Stimulated activated CD8-positive, alpha-beta memory T cell treated with anti-CD3 and anti-CD28 coated beads, Interleukin-2, amount 100 ng/mL, for 48 hours (primary cell): ENCODE measurements at places on chromosomes 1 and 21.

GRCh38 chr1:55118651-55119329, 79.4 kb downstream of the PCSK9 start:
- DNase-seq: no peak

- no peak for DNase-seq
Observed at GRCh38 chr1:160171354-160171753, 19.0 kb upstream of the CASQ1 start.

GRCh38 chr1:173122958-173123852, 72.5 kb upstream of the TNFSF18 start:
- DNase-seq: no peak

- DNase-seq: no peak
Observed at GRCh38 chr1:163650624-163651023, 328.9 kb downstream of the NUF2 start.

DNA sequence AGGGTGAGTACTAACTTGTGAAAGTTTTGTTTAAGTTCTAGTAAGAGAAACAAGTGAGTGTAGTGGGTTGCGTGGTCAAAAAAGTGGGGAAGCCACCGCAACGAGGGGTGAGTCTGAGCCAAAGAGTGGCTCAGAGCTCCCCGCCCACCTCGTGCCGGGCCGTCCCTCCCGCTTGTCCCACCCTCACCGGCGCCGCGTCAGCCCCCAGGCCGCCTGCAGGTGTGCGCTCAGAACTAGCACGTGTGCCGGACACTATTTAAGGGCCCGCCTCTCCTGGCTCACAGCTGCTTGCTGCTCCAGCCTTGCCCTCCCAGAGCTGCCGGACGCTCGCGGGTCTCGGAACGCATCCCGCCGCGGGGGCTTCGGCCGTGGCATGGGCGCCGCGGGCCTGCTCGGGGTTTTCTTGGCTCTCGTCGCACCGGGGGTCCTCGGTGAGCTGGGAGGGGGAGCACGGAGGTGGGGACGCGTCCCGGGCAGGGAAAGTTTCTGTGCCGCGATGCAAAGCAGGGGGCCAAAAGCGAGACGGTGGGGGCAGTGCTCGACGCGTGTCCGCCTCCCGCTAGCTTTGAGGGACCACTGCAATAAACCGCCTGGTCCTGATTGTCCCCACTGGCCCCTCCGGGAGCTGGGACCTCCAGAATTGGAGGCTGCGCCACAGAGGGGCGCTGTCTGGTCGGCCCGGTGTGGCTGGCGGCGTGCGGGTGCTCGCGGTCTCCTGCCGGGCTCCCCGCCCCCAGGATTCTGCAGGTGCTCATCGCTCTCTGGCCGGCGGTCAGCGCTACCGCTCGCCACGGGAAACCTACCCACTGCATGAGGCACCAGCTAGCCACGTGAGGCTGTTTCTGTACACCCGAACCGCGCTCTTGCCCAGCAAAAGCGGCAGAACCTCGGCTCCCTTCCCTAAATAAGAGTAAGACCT, at the start of gene CR2:
Gene CR2, plus strand, starts transcription at position 283 of the 919 bp plus-strand sequence. Its CDS starts 91 bp downstream, at position 374.
- DNase-seq: peak; percentile 58

- DNase-seq: no peak
Observed at GRCh38 chr1:110057963-110058518, 12.4 kb downstream of the ALX3 start.

- DNase-seq: no peak
Observed at GRCh38 chr1:192518700-192519099, 56.9 kb upstream of the RGS1 start.

DNA sequence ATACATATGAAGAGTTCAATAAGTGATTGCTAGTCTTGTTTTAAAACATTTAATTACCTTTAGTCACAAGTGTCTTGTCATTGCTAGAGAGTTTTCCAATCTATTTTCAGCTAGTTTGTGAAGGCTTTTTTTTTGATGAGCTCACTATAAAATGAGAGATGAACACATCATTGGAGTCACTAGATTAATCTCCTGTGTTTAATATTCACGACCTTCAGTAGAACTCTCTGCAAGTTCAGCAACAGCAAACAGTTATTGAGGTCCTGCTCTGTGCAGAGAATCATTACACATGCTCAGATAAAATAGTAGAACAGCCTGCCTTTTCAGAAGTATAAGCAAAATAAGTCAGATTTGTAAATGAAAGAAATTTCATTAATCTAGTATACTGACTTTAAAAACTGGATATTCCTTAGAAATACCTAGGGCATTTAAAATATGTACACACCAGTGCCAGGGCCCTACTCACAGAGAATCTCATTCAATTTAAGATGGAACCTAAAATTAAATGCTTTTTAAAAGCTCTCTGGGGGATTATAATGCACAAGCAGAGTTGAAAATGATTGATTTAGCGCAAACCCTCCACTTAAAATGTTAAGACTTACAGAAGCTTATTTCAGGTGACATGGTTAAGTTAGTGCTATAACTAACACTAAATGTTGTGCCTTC, 30.5 kb downstream of the KRTAP20-3 start:
- DNase-seq: no peak

- DNase-seq: peak; percentile 89
Observed at GRCh38 chr1:206579747-206580437, 32.4 kb downstream of the EIF2D start.

- no peak for DNase-seq
Observed at GRCh38 chr1:43764581-43764980, 57.2 kb downstream of the ST3GAL3 start.

DNA sequence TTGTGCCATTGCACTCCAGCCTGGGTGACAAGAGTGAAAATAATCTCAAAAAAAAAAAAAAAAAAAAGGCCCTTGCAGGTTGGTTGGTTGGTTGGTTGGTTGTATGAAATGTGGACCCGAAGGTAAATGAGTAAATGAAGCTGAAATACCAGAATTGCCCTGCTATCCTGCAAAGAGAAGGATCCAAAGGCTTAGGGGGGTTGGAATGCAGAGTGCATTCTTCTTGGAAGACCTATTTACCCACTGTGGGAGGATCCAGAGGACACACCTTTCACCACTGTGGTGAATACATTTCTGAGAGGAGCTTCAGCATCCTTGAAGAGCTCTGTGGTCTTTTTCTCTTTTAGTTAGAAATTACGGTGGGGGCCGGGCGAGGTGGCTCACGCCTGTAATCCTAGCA, 28.7 kb upstream of the EIF4G3 start:
- DNase-seq: no peak

- DNase-seq: no peak
Observed at GRCh38 chr1:218383051-218383450, 37.9 kb downstream of the TGFB2 start.

- no peak for DNase-seq
Observed at GRCh38 chr1:17113963-17114362, 5.3 kb downstream of the PADI2 start.

DNA sequence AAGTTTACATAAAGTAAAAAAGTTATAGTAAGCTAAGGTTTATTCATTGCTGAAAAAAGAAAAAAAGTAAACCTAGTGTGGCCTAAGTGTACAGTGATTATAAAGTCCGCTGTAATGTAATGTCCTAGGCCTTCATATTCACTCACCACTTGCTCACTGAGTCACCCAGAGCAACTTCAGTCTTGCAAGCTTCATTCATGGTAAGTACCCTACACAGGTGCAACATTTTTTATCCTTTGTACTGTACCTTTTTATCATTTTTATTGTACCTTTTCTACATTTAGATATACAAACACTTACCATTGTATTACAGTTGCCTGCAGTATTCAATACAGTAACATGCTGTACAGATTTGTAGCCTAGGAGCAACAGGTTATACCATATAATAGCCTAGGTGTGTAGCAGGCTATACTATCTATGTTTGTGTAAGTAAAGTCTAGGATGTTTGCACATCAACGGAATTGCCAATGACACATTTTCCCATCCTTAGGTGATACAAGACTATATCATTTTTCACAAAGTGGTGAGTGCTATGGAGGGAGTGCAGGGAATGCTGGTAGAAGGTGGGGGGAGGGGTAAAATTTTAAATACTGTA, 58.0 kb upstream of the DMRTA2 start:
- no peak for DNase-seq

- DNase-seq: no peak
Observed at GRCh38 chr1:192860478-192861185, 51.8 kb downstream of the RGS2 start.

- DNase-seq: no peak
Observed at GRCh38 chr1:176601348-176601747, 138.4 kb downstream of the PAPPA2 start.

DNA sequence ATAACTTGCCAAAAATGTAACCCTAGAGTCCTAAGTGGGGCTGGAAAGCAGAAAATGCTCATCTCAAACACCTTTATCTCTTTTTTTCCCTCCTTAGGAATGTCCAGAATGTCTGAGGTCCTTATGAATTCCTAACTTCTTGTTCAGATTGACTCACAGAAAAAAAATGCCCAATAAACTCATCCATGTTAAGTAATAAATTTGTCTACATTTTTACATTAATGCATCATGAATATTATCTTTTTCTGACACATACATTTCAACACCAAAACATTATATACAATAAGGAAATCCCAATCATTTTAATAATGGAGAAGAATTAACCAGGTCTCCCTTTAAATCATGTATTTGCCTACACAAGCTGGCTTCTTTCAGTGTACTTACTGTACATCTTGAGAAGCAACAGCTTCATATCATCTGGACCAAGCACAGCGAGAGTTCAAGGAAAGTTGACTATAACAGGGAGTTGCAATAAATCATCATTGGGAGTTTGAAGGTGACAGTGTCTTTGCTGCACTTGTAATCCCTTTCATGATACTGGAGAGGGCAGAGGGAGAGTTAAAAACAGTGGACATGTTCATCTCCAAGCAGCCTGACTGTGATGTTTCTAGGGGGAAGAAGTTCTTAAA, 565.2 kb downstream of the LTN1 start:
- DNase-seq: no peak

- DNase-seq: no peak
Observed at GRCh38 chr1:99731384-99731783, 35.1 kb downstream of the FRRS1 start.

- DNase-seq: no peak
Observed at GRCh38 chr1:242081446-242081845, 82.5 kb upstream of the MAP1LC3C start.

GRCh38 chr1:59520194-59520593, 223.3 kb downstream of the FGGY start:
- no peak for DNase-seq

DNA sequence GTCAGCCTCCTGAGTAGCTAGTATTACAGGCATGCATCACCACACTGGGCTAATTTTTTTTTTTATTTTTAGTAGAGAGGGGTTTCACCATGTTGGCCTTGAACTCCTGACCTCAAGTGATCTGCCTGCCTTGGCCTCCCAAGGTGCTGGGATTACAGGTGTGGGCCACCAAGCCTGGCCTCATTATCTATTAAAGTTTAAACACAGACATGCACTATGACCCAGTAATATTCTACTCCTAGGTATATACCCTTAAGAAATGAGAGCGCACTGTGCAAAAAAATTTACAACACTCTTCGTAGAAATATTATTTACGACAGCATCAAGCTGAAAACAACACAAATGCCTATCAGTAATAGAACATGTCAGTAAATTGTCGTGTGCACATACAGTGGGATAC, 18.6 kb upstream of the SH2D1B start:
- no peak for DNase-seq

GRCh38 chr21:45011911-45012661, 62.3 kb upstream of the ADARB1 start:
- DNase-seq: no peak

DNA sequence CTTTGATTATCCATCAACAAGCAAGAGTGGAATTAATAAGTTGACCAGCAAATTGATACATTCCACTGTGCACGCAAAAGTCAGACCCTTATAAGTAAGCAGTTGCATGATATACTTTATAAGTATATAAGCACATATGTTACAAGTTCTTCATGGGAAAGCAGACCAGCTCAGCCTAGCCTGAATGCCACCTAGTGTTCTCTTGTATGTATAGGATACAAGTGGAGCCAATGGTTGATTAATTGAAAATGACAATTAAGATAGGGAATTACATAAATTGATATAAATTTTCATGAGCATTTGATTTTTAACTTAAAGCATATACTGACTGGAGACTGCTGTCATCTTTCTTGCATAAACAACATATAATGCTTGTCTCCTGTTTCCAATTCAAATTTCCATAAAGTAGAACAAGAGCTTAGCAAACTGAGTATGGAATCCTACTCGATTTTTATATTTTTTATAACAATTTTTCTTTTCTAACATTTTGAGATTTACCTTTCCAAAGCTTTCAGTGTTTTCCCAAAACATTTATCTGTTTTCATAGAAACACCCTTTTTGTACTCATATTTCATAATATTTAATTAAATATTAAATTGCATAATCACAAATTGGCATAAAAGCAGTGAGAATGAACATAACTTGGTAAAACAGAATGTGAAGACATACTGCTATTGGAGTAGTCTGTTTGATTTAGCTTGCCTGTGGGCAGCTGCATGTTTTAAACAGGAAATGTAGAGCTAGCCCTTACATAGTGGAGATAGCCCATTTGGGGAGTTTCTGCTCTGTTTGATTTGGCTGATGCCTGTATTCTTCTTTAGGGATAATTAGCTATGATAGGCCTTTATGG, 62.8 kb downstream of the MAGI3 start:
- no peak for DNase-seq

GRCh38 chr1:11978301-11978700, 1.9 kb upstream of the MFN2 start:
- DNase-seq: no peak

- no peak for DNase-seq
Observed at GRCh38 chr1:109776206-109776835, 12.6 kb upstream of the EPS8L3 start.

- no peak for DNase-seq
Observed at GRCh38 chr1:224116131-224116530, 2.2 kb downstream of the FBXO28 start.

GRCh38 chr1:100391675-100392074, 39.4 kb downstream of the CDC14A start:
- DNase-seq: no peak

GRCh38 chr1:25544819-25545218, 1.4 kb downstream of the LDLRAP1 start:
- DNase-seq: no peak

DNA sequence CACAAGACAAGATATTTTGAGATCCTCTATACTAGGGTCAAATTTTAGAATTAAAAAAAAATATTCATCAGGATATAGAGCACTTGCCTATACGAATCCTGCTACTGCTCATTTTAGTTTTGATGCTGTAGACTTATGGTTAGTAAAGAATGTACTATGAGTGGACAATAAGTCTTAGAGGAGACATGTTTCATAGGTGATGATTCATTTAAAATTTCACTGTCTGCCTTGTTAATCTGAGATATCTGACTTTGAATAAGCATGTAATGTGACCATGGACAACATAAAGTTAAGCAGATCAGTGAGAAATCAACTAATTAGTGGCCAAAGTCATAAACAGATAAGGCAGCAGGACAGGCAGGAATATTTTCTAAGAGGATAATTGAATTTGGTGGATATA, 106.8 kb upstream of the HP1BP3 start:
- DNase-seq: no peak

GRCh38 chr1:18336801-18337200, 143.9 kb upstream of the KLHDC7A start:
- no peak for DNase-seq
